NCI-H1092 (cell line): ENCODE measurements at places on chromosomes 1 and 21.

- no peak for DNase-seq
Observed at GRCh38 chr1:15005116-15005515, 148.4 kb upstream of the TMEM51 start.

DNA sequence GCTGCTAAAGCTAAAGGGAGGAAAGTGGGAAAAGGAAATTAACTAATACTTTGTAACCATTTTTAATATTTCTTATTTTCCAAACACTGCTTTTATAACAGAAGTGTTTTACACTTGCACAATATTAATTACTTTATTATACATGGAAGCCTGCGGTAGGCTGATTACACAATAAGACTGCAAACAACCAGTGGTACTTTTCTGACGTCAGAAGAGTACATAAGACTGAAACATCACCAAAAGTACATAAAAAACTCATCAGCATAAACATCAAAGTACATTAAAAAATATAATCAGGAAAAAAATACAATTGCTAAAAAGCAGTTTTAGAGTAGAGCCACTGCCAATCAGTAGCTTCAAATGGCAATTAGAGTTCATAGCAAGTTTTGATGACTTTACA lies 4.6 kb downstream of the ZNF281 start:
- no peak for DNase-seq

GRCh38 chr1:181073638-181074037 lies 14.9 kb upstream of the IER5 start:
- DNase-seq: no peak

DNA sequence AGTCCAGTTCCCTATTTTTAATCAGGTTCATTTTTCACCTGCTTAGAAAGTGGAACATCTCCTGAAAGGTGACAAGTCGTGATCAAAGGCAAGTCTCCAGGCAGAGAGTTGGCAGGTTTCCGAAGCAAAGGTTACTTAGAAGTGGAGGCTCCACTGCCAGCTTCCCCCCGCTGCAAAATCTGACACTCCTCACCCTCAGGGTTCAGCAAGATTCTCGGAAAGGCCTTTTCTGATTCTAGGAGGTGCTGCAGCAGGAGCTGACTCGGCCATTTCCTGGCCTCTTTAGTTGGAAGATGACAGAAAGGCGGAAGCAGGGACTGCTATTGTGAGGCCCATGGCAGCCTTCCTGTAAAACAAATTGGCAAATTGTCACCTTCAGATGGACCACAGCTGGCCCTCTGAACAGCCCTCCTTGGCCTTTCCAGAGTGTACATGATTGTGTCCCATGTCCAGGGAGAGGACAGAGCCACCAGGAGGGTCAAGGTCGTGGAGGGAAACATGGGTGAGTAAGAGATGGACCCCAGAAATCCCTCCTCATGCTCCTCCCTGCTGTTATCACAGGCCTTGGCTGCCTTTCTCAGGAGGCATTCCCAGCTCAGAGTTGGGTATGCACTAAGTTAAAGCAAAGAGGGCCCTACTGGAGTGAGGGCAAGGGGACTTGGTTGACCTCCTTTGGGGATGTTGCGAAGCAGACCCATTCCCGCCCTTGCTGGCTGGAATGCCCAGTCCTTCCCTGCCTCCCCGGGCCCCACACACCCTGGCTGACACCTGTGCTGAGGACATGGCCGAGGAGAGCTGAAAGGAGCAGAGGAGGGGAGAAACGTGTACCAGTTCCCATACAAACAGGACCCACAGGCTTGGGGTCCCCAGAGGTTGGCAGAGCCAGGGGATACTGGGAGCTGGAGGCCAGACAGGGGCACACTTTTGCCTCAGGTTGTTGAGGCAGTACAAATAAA lies 115.5 kb upstream of the IRF2BP2 start:
- peak; percentile 76 for DNase-seq

DNA sequence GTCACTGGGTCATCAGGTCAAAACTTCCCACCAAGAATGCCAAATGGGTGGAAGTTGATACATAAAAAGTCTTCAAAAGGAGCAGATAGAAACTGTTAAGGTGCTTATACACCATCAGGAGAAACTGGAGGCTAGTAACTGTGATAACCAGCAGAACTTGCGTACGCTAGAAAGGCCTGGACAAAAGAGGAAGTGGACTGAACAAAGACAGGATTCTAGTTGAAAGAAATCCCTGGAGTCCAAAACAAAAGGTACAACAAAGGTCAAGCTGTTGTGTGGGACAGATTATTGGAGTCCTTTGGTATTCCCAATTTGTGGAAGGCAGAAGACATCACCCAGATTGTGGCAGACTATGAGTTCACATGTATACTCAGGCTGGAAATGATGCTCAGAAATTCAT lies 215.8 kb upstream of the PBX1 start:
- no peak for DNase-seq

- no peak for DNase-seq
Observed at GRCh38 chr1:56448529-56449300, 130.6 kb downstream of the PLPP3 start.

DNA sequence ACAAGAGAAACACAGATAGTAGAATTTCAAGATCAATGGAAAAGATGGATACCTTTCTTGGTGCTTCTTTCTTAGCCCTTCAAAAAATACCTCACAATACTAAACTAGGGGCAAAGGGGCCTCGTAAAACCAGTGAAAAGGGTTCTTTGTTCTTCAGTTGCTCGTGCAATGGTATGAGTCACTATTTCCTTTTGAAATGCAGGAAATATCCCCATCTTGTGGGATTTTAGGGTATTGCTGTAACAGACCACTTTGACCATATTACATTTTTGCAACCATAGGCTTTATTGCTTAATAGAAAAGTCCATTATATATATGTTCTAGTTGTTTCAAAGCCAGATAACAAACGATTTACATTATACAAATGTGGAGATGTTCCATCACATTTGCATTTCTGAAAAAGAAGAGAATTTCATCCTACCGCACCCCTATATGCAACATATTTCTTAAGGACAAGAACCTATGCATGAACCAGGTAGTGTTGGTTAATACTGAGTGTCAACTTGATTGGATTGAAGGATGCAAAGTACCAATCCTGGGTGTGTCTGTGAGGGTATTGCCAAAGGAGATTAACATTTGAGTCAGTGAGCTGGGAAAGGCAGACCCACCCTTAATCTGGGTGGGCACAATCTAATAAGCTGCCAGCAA lies 88.6 kb upstream of the PKN2 start:
- no peak for DNase-seq

GRCh38 chr21:45910548-45911221 lies 70.9 kb upstream of the COL6A1 start:
- peak; percentile 34 for DNase-seq

DNA sequence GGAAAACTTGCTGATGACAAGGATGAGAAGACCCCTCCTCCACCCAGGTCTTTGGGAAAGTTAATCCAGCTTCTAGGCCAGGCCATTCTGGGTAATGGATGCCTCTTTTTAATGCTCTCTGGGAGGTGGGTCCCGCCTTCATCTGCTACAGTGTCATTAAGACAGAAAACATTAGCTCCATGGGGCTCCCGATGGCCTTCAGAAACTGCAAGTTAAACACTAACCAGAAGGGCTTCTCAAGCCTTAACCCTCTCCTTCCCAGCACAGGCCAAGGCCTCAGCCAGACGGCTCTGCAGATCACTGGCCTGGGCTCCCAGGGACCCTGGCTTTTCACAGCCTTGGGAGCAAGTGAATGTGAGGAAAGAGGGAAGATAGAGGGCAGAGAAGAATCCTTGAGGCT lies 364.9 kb downstream of the MATN1 start:
- no peak for DNase-seq

DNA sequence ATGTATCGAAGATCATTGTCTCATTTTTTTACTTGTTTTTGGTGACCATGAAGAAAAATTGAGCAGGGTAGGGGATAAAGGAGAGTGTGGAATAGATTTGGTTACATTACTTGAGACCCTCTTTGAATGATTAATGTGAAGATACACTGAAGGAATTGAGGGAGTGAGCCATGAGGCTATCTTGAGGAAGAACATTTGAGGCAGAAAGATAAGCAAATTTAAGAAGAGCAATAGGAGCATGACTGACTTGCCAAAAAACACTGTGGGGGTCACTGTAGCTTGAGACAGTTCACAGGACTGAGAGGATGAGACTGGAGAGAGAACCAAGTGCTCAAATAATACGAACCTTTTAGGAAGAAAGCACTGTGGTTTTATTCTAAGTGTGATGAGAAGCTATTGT lies 43.1 kb upstream of the PTPRC start:
- no peak for DNase-seq

- no peak for DNase-seq
Observed at GRCh38 chr1:226662642-226663326, 76.3 kb downstream of the ITPKB start.

- DNase-seq: no peak
Observed at GRCh38 chr1:116501125-116501869, 69.5 kb downstream of the CD58 start.

DNA sequence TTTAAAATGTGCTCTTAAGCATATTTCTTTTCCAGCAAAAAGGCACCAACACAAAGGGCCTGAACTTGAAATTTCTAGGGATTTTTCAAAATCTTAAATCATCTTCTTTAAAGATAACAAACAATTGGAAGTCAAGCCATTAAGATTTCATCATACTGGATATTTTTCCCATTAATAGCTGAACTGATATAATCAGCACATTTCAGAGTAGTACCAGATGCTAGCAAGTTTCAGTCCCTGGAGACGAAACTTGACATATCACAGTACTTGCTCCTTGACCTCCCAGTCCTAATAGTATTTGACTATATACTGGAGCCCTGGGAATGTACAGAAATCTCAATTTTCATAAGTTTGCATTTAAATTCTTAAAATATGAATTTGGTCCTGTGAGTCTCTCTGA lies 10.2 kb upstream of the CDC7 start:
- no peak for DNase-seq

GRCh38 chr21:36048357-36048756 lies 12.0 kb downstream of the SETD4 start:
- DNase-seq: no peak

DNA sequence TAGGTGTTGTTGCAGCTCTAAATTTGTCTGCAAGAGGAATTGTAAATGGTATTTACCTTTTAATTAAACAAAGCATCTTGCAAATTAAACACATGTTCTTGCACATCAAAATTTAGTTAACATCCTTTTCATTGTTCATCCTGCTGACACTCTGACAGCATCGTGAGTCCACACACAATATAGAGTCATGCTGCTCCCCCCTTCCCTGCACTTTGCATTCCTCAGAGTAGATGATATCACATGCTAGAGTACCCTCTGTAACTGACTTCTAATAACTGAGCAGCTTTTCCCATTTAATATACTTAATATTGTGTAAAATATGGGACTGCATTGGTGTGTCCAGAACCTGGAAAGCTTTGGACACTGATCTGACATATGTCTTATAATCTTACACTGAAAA lies 138.8 kb upstream of the DPYD start:
- no peak for DNase-seq

GRCh38 chr1:89806616-89807015 lies 14.2 kb upstream of the LRRC8D start:
- no peak for DNase-seq

- DNase-seq: no peak
Observed at GRCh38 chr21:33495743-33496142, 4.2 kb upstream of the DNAJC28 start.

DNA sequence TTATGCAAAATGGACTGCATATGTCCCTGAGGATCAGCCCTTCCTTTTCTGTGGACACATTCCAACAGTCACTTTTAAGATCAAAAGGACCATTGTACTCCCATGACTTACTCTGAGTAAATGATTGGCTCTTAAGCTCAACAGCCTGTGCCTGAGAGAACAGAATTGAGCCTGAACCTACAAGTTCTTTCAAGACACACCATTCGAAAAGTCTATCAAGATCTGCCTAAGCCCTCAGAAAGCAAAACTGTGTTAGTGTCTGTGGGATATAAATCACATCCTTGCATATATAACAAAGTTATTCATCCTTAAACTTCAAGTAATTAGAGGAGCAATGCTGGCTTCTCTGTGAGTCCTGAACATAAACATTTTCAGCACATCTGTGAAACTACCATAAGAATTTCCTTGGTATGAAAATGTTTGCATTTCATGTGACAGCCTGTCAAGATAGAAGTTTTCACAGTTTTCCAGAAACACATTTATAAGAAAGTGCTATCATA lies 41.6 kb downstream of the PCNX2 start:
- DNase-seq: no peak

GRCh38 chr1:116510361-116510760 lies 60.5 kb downstream of the CD58 start:
- no peak for DNase-seq
